ENCODE measurements at places on chromosomes 1 and 21.

- DNase-seq = no peak
These were observed 55.0 kb upstream of the IFNAR2 start for GRCh38 chr21:33174756-33175155.

- no peak for DNase-seq
These were observed 3.7 kb upstream of the REN start for GRCh38 chr1:204169858-204170257.

- DNase-seq = no peak
These were observed 56.5 kb upstream of the BMP8A start for GRCh38 chr1:39434797-39435395.

DNA sequence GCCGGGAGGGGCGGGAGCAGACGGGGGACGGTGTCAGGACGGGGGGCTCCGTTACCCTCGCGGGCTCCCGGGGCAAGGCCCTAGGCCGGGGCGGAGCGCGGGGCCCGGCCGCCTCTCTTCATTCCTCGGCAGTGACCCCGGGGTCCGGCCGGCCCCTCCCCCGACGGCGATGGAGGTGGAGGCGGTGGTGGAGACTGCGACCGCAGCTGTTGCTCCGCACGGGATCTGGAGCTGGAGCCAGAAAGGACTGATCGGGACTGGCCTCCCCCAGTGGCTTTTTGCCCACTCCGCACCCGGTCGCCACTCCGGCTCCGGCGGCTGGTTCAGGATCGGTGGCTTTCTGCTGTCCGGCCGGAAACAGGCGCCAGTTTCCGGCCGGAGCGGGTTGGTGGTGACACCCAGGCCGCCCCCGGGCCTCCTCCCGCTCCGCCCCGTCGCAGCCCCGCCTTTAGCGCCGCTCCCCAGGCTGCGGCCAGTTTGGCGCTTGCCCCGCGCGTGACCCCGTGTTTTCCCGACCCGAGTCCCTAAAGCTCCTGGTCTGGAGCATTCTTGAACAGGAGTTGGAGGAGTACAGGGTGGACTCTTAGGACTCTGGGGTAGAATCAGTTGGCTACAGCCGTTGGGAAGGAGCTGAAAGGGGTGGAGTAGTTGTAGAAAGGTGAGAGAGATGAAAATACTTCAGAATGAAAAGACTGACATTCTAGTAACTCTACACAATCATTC, at the start of gene OTUD7B:
Gene OTUD7B, minus strand, starts transcription at position 334 of the 723 bp plus-strand sequence. CDS start 33,216 bp downstream, outside the sequence.
- DNase-seq = peak; percentile 97
